Suprapubic skin (tissue), 4 donors: ENCODE measurements at places on chromosomes 6 and 20.

- DNase-seq = no peak
Measured at GRCh38 chr6:48626421-48626820, 515.4 kb upstream of the PTCHD4 start.

- no peak for DNase-seq
Measured at GRCh38 chr6:33997265-33997664, 148.6 kb downstream of the GRM4 start.

- no peak for DNase-seq
Measured at GRCh38 chr6:47519279-47519678, 41.7 kb downstream of the CD2AP start.

DNA sequence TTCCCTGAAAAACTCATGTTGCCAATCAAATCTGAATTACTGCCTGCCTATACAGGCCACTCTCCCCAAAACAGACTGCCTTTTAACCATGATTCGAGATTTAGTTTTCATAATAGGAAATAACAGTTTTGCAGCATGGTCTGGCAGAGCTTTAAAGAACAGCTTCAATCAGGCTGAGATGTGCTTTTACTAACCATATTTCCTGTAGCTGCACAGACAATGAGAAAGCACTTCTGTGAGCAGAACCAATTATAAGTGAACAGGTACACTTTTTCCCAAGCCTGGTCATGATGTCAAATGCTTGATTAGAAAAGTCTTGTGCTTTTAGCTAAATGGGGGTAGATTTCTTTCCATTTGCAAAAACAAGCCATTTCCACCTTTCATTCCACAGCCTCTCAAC, 108.2 kb downstream of the THEMIS start:
- DNase-seq = no peak

DNA sequence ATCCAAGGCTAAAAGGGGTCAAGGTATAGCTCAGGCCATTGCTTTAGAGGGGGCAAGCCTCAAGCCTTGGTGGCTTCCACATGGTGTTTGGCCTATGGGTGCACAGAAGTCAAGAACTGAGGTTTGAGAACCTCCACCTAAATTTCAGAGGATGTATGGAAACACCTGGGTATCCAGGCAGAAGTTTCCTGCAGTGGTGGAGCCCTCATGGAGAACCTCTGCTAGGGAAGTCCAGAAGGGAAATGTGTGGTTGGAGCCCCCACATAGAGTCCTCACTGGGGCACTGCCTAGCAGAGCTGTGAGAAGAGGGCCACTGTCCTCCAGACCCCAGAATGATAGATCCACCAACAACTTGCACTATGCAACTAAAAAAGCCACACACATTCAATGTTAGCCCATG, 678.7 kb upstream of the ADGRB3 start:
- no peak for DNase-seq

DNA sequence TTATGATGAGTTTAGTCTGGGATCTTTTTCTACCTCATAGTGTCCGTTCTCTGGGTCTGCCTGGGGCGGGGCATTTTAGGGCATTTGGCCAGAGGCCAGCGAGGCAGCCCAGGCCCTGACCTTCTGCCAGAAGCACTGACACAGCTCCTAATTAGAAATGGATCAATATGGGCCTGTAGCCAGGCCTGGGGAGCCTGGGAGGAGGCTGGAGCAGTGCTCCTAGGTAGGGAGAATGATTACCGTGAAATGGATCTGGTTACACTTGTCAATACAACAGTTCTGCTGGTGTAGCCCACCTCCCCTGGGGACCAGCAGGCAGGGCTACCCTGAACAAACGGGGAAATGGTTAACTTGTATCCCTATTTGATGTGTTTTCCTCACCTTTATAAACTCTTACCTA, 23.0 kb downstream of the RALY start:
- DNase-seq = no peak

DNA sequence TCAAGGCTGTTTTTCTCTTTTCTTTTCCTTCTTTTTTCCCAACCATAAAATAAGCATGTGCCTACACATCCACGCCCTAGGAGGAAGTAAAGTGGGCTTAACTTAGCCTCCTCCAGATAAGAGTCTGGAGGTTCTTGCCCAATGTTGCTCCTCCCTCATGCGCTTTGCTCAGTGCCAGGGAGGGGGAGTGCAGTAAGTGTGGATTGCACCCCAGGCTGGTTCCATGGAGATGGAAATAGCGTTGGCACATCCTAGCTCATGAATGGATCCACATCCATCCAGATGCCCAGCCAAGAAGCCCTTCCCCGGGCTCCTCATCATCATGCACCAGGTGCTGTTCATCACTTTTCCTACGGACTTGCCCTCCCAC, 58.2 kb downstream of the NEDD9 start:
- DNase-seq = no peak

DNA sequence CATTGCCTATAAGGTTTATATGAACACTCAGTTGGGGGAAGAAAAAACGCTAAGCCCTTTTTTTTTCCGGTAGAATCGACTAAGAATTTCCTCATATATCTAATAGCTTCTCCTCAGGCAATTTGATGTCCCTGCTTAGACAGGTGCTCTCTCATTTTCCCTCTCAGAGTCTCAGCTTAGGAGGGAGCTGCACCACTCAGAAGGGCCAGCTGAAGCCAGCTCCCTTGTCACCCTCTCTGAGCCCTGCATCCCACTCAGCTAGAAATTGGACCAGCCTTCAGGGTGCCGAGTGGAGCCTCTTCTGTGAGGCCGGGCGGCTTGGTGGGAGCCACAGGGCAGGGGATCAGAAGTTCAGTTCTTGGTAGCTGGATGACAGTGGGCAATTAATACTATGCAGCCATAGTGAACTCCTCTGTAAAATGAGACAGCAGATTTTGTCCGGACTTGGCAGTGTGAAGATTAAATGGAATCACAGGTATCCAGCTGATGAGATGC, 368.5 kb downstream of the MAFB start:
- no peak for DNase-seq

- no peak for DNase-seq
Measured at GRCh38 chr20:44955270-44955669, 4.9 kb downstream of the TOMM34 start.

- DNase-seq = no peak
Measured at GRCh38 chr6:148868314-148868713, 121.5 kb downstream of the UST start.

DNA sequence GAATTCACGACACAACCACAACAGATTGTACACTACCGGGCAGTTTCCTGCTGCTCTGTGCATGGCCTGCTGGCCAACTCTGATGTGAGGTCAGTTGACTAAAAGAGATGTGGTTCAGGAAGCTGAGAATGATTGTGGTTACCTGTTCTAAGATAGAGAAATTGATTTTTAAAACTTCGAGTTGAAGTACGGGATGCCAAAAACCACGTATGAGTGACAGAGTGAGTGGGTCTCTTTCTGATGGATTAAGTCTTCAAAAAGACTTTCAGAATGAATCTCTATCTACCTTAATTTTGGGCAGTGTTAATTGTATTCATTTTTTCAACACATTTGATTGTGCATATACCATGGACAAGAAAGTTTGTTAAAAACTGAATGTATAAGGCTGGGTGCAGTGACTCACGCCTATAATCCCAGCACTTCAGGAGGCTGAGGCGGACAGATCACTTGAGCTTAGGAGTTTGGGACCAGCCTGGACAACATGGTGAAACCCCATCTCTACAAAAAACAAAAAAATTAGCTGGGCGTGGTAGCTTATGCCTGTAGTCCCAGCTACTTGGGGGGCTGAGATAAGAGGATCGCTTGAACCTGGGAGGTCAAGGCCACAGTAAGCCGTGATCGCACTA, 121.2 kb downstream of the SGK1 start:
- no peak for DNase-seq

DNA sequence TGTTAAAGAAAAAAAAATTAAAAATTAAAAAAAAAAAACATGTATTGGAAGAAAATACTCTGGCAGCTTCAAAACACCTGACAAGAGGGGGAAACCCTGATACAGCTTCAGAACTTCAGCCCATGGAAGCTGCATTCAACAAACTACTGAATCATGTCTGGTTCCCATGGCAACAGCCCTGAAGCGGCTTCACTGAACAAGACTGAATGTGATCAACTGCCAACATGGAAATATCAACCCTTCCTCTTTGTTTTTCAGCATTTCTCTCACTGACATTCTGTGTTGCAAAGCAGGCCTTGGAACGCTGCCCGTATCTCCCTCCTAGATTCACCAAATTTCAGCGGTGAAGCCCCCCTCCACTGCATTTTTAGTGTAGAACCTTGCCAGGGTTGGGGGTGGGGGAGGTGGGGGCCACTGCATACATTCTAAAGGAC, 91.3 kb upstream of the SHLD1 start:
- peak; percentile 82 for DNase-seq

- DNase-seq = peak; percentile 34
Measured at GRCh38 chr6:44036699-44037101, 90.6 kb downstream of the MRPL14 start.

- DNase-seq = no peak
Measured at GRCh38 chr6:149443411-149444181, 41.2 kb downstream of the ZC3H12D start.

GRCh38 chr6:27250277-27251111, 3.0 kb downstream of the PRSS16 start:
- DNase-seq = no peak

DNA sequence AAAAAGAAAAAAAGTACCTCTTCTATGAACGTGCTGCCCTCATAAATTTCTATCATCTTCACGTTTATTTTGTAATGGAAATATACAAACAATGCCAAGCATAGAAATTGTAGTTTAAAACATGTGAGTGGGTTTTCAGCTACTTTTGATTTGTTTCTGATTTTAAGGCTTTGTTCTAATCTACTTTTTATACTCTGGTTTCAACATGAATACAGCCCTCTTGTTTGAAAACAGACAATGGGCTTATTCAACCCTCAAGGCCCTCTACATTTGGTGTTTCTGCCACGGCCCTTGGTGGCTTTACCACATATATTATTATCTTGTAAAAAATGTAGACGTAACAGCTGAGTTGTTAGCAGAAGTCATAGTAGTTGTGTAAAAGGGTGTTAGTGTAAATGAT, 153.9 kb downstream of the SOX4 start:
- DNase-seq = no peak

DNA sequence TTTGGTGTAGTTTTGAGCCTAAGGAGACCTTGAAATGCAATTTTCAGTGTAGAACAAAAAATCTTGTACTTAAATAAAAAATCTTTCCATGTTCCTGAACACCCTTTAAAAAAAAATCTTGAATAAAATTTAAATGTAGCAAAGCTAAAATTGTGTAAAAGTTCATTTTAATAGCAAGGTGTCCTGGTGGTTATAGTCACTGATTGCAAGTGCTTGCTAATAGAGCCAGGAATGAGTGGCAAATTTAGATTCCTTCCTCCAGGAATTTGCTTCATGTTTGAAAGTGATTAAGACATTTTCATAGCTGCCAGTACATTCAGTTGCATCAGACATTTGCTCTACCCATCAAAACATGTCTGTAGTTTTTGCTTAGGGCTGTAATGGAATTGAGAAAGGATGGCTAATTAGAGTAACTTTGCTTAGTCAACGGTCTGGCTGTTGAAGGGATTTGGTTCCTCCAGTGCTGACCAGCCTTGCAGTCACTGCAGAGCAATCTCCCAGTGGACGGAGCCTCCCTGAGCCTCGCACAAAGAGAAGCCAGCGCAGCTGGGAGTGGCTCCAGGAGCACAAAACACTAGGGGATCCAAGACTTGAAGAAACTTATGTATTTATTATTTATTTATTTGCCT, 36.5 kb downstream of the AKAP12 start:
- DNase-seq = no peak

- DNase-seq = no peak
Measured at GRCh38 chr6:125844989-125845388, 54.2 kb downstream of the NCOA7 start.

- no peak for DNase-seq
Measured at GRCh38 chr6:75418233-75418632, 75.4 kb downstream of the FILIP1 start.

DNA sequence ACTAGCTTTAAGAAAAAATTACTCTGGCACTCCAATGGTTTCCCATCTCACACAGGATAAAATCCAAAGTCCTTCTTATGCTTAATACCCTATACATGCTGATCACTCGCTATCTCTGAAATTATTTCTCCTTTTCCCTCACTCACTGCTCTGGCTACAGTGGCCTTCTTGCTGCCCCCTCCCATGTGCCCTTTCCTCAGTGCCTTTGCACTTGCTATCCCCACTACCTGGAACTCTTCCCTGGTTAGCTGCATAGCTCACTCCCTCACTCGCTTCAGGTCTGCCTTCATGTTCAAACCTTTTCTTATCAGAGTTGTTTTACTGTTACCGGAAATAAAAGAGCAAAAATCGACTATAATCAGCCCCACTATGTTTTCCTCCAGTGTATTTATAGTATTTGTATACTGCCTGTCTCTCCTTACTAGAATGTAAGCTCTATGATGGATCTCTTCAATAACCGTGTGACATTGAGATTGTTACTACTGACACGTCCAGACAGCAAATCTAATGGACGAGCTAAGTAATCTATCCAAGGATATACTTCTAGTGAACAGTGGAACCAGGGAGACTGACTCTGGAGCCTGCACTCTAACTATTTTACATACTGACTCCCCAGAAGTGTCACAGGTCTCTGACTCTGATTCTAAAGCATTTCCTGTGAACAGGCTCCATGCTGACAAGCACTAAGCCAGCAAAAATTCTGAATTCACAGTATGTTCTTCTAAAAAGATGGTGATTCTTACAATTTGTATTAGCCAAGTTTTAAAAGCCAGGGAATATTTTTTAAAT, 25.1 kb downstream of the FKBP5 start:
- no peak for DNase-seq

- no peak for DNase-seq
Measured at GRCh38 chr20:36957875-36958667, 6.6 kb upstream of the SAMHD1 start.

DNA sequence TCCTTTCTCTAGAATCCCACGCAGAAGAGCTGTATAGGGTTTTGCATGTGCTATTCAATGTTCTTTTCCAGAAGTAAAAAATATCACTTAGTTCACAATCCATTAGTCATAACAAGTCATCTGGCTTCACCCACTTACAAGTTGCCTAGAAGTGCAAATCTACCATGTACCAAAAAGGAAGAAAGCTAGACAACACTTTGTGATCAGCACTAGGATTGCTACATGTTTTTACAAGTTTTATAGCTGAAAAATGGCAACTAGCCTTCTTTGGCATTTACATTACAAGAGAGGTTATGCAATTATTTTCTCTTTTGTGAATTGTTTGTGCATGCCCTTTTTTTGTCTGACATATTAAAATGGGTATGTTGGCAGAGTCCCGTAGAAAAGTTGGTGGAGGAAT, 85.6 kb upstream of the PTPRK start:
- DNase-seq = no peak

GRCh38 chr20:187733-188132, 1.8 kb downstream of the DEFB128 start:
- DNase-seq = no peak

- no peak for DNase-seq
Measured at GRCh38 chr6:20789162-20789561, 254.9 kb downstream of the CDKAL1 start.

GRCh38 chr6:42562788-42563405, 932 bp upstream of the UBR2 start:
- no peak for DNase-seq
